CD4-positive, CD25-positive, alpha-beta regulatory T cell (primary cell): ENCODE measurements at places on chromosomes 11 and 22. TPM values are rescaled to one million over a fixed set of nuclear protein-coding genes. Genes with fewer than 3 reads are reported as not detected.

The ZBTB16 gene
- 8.5 TPM for total RNA-seq

The PGM2L1 gene
- 16.8 TPM for total RNA-seq

The BDNF gene
- total RNA-seq: not detected

The MTMR3 gene
- total RNA-seq: 64.4 TPM

The THOC5 gene
- total RNA-seq: 54.0 TPM

The TH gene
- total RNA-seq: not detected

The TRIM49B gene
- total RNA-seq: not detected

The SCN4B gene
- total RNA-seq: not detected

The ABCC8 gene
- total RNA-seq: not detected

The PACSIN3 gene
- total RNA-seq: not detected

The CALCA gene
- not detected for total RNA-seq

The OR52N4 gene
- 1.6 TPM for total RNA-seq

The LINC01488 gene
- not detected for total RNA-seq

The ZNF214 gene
- total RNA-seq: not detected

- no peak overlapping the region for H3K27ac ChIP-seq
- H3K27me3 ChIP-seq: peaks cover 20% of the 10 kb centered on the region
- H3K4me3 ChIP-seq: no peak overlapping the region
Observed at GRCh38 chr11:8021920-8022319, 34.8 kb downstream of the EIF3F start.

DNA sequence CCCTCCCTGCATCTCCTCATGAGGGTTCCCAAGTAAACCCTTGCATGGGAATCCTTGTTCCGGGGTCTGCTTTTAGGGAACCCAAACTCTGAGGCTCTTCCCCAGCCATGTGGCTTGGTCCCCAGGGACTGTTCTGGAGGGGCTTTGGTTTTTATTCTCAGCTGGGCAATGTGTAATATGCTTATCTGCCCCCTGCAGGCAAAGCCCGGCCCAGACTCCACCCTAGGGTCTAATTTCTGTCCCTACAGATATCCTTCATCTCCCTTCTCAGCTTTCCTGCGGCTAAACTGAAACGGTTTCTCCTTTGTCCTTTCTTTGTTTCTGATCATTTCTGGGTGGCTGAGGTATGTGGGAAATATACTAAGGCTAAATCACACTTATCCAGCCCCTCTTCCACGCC is 37.1 kb downstream of the TST start:
- DNase-seq: no peak
- H3K4me1 ChIP-seq: peaks cover 7% of the 10 kb centered on the region
- H3K4me3 ChIP-seq: no peak overlapping the region

GRCh38 chr11:17014321-17014832 is at the start of gene PLEKHA7:
Gene PLEKHA7, minus strand, starts transcription at chr11:17014414. Its CDS starts 13 bp downstream, at chr11:17014401.
- peaks cover 21% of the 10 kb centered on the region for H3K27me3 ChIP-seq
- no peak within 1 kb of the TSS for H3K27ac ChIP-seq

GRCh38 chr22:40421941-40422340 is 51.5 kb downstream of the SGSM3 start:
- H3K27me3 ChIP-seq: no peaks in the 10 kb centered on the region
- peaks cover 92% of the 10 kb centered on the region for H3K36me3 ChIP-seq
- DNase-seq: no peak
- H3K27ac ChIP-seq: no peak overlapping the region
- no peaks in the 10 kb centered on the region for H3K4me1 ChIP-seq

GRCh38 chr22:32817137-32817730 is 15.7 kb downstream of the TIMP3 start:
- no peak for DNase-seq
- no peaks in the 10 kb centered on the region for H3K4me1 ChIP-seq
- H3K27ac ChIP-seq: no peak overlapping the region
- no peaks in the 10 kb centered on the region for H3K36me3 ChIP-seq
- no peak overlapping the region for H3K4me3 ChIP-seq

DNA sequence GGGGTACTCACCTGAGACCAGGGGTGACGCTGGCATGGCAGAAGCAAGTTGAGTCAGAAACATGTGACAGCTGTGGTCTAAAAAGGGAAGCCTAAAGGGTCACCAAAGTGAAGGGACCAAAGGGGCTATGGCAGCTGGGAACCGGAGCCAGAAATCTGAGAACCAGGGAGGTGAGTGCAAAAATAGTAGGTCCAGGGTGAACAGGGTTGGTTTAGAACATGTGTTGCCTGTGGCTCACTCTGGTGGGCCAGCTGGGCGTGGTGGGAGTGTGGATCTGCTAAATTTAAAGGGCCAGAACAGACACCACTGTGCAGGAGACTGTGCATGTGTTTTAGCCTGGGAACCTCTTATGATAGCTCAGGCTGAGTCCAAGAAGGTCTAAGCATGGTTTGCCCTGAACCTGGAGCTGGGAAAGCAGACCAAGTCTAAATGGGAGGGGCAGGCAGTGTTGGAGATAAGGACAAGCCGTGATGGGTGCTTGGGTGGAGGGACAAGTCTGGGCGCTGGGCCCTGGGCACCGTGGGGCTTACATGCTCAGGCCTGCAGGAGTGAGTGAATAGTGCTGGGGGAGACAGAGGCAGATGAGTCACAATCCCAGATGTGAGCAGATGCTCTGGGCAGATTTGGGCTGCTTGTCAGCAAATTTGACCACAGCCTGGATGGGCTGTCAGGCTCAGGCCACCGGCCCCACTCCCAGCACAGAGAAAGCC is 41.4 kb upstream of the ZBED5 start:
- peak; percentile 2 for DNase-seq
- H3K4me3 ChIP-seq: no peak overlapping the region
- H3K4me1 ChIP-seq: no peaks in the 10 kb centered on the region
- no peaks in the 10 kb centered on the region for H3K36me3 ChIP-seq

GRCh38 chr22:39994566-39995392 is at the start of gene FAM83F:
Gene FAM83F, plus strand, starts transcription at chr22:39994954. Its CDS starts 89 bp downstream, at chr22:39995043.
- H3K36me3 ChIP-seq: no peaks in the 10 kb centered on the region
- H3K27me3 ChIP-seq: peaks cover 4% of the 10 kb centered on the region
- no peak within 1 kb of the TSS for H3K4me3 ChIP-seq
- H3K4me1 ChIP-seq: peaks cover 17% of the 10 kb centered on the region
- H3K27ac ChIP-seq: no peak within 1 kb of the TSS

- H3K4me1 ChIP-seq: no peaks in the 10 kb centered on the region
- H3K4me3 ChIP-seq: no peak overlapping the region
- no peak overlapping the region for H3K27ac ChIP-seq
Observed at GRCh38 chr22:49107561-49107960, 720.1 kb downstream of the BRD1 start.

- H3K4me3 ChIP-seq: no peak overlapping the region
- H3K27ac ChIP-seq: no peak overlapping the region
- H3K36me3 ChIP-seq: peaks cover 95% of the 10 kb centered on the region
- no peaks in the 10 kb centered on the region for H3K27me3 ChIP-seq
- no peak for DNase-seq
Observed at GRCh38 chr11:113334183-113334582, 19.8 kb downstream of the TTC12 start.

- H3K4me3 ChIP-seq: no peak overlapping the region
- H3K36me3 ChIP-seq: no peaks in the 10 kb centered on the region
Observed at GRCh38 chr11:15937601-15938120, 418.7 kb downstream of the SOX6 start.

DNA sequence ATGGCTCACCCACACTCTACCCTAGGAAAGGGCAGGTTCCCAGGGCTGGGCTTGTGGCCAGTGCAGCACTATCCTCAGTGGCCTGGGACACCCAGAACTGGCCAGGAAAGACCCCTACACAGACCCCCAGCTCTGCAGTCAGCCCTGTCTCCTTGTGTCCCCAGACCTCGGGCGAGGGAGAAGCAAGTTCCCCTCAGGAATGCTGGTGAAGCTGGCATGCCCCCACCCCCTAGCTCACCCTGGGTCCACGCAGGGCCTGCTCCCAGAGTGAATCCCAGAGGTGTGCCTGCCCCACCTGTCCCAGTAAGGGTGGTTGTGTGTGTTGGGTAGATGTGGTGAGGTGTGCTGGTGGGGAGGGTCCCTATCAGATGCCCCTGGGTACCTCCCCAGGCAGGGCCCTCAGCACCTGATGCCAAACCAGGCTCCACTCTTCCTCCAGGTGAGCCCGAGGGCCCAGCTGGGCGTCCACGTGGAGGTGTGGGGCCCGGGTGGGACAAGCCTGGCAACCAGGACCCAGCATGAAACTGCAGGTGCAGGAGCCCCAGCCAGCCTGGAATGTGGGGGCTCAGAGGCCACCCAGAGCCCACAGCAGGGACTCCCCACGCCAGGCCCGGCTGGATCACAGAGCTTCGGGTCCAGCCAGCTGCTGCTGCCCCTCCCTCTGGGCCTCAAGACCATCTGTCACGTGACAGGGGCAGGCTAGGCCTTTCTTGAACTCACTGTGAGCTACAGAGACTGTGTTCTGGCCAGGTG is 48.4 kb upstream of the KCNQ1OT1 start:
- H3K4me1 ChIP-seq: no peaks in the 10 kb centered on the region
- no peak overlapping the region for H3K27ac ChIP-seq
- no peak overlapping the region for H3K4me3 ChIP-seq
- H3K27me3 ChIP-seq: no peaks in the 10 kb centered on the region

DNA sequence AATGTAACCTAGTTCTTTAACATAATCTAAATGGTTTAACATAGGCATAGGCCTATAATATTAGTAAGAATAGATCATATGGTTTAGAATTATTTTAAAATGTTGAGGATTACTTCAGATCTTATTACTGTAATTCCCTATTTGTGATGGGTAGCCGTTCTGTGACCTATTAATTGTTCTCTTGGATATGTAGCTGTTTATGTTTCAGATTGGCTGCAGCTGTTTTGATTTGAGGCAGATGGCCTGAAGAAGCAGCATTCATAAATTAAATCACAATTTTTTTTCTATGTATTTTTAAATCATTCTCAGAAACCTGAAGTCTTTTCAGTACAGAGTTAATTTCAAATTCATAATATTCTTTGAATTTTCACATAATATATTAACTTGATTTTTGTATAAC is 104.5 kb downstream of the PDE3B start:
- no peaks in the 10 kb centered on the region for H3K27me3 ChIP-seq
- no peak overlapping the region for H3K4me3 ChIP-seq
- no peaks in the 10 kb centered on the region for H3K36me3 ChIP-seq
- peaks cover 26% of the 10 kb centered on the region for H3K4me1 ChIP-seq
- no peak for DNase-seq

GRCh38 chr11:132655187-132655855 is 877.0 kb downstream of the OPCML start:
- H3K27me3 ChIP-seq: no peaks in the 10 kb centered on the region
- no peak overlapping the region for H3K4me3 ChIP-seq
- H3K36me3 ChIP-seq: no peaks in the 10 kb centered on the region
- DNase-seq: no peak
- no peak overlapping the region for H3K27ac ChIP-seq

DNA sequence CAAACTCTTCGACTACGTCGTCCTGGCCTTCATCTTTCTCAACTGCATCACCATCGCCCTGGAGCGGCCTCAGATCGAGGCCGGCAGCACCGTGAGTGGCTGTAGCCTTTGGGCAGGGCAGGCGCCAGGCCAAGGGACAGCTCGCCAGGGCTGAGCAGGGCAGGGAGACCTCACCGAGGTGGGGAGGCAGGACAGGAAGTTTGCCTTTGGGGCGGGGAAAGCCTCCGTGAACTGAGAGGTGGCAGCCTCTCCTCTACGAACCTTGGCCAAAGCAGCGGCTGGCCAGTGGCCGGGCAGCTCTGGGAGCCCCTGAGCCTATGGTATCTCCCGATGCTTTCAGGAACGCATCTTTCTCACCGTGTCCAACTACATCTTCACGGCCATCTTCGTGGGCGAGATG is 93.2 kb downstream of the CACNA1I start:
- H3K36me3 ChIP-seq: no peaks in the 10 kb centered on the region
- H3K4me3 ChIP-seq: no peak overlapping the region
- no peak overlapping the region for H3K27ac ChIP-seq
- peaks cover 27% of the 10 kb centered on the region for H3K4me1 ChIP-seq

DNA sequence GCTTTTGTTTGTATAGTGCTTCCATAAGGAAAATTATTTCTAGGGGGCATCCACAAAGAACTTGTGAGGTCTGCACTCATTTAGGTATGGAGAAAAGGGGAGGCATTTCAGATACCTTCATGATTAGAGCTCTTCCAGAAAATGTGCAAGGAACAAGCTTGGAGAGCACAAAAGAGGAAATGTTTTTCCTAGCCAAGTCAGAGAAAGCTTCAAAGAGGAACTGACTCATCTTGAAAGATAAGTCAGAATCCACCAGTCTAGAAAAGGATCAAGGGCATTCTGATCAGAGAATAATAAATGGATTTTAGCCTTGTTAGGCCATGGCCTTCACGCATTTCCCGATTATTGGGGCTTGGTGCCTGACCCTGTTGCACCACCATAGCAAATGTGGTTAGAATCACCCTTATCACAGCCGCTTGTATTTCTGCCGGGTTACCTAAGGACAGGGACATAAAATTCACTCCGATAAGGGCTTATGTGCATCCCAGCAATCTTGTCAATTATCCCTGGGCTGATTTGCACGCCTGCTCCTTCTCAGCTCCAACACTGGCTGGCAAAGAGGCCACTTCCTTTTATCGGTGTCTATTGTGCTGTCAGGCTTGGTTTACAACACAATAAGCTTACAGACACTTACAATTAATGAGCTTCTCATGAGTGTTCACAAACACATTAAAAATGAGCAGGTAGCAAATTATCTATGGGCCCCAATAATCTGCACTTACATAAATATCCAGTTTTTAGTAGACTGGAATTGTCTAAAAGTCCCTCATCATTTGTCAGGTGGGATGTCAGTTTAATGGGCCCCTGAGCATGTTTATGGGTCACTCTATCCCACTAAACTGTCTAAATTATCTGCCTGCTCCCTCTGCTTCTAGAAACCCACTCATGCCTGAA is 613.5 kb downstream of the SOX6 start:
- H3K27ac ChIP-seq: no peak overlapping the region
- no peaks in the 10 kb centered on the region for H3K36me3 ChIP-seq
- no peak for DNase-seq
- H3K4me3 ChIP-seq: no peak overlapping the region
- no peaks in the 10 kb centered on the region for H3K4me1 ChIP-seq

DNA sequence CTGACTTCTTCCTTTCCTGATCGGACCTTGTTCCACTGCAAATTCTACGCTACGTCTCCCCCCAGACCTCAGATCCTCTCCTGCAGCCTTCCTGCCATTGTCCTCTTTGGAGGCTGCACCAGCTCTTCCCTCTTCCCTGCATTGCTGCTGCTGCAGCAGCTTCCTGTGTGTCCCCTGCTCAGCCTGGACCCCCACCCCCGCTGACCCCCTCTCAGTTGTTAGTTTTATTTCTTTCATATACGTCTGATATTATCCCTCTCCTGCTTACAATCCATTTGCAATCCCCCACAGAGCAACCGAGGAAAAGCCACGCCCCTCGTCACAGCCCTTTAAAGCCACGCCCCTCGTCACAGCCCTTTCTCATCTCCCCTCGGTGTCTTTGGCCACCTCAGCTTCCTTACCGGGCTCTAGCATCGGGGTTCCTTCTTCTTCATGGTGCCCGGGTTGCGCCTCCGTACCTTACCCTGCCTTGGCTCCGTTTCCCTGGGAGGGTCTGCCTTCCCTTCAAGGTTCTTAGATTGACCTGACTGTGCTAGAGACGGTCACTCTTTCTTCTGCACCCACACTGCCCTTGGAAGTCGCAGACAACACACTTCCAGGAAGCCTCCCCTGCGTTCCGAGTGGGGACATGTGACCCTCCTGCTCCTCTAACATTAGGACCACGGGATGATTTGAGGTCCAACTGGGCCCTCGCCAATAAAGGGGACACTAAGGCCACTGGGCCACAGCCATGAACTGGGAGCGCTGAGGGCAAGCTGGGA is 4.8 kb downstream of the MRGPRG start:
- H3K27ac ChIP-seq: no peak overlapping the region
- no peak for DNase-seq
- H3K4me1 ChIP-seq: no peaks in the 10 kb centered on the region
- H3K36me3 ChIP-seq: no peaks in the 10 kb centered on the region
